ENCODE measurements at places on chromosomes 4 and X.

GRCh38 chrX:50942471-50942870 lies 31.9 kb downstream of the BMP15 start:
- no peak for DNase-seq

DNA sequence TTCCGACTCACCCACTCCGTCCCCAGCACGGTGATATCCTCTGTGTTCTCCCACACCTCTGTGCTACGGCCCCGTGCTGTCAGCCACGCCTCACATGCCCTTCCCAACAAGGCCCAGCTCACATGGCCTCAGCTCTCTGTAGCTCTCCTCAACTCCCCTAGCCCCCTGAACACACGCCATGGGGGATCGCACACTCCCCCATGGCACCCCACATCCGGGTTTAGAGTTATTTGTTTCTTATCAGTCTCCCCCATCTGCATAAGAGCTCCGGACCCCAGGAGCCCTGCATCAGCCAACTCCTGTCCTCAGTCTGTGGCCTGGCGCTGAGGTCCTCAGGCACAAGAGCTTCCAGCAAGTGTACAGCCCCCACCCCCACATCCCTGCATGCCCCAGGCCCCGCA lies 7.0 kb downstream of the C4orf50 start:
- no peak for DNase-seq

- no peak for DNase-seq
Measured at GRCh38 chr4:156053174-156053573, 99.5 kb upstream of the CTSO start.

- no peak for DNase-seq
Measured at GRCh38 chr4:5041699-5042098, 9.6 kb upstream of the STK32B start.

DNA sequence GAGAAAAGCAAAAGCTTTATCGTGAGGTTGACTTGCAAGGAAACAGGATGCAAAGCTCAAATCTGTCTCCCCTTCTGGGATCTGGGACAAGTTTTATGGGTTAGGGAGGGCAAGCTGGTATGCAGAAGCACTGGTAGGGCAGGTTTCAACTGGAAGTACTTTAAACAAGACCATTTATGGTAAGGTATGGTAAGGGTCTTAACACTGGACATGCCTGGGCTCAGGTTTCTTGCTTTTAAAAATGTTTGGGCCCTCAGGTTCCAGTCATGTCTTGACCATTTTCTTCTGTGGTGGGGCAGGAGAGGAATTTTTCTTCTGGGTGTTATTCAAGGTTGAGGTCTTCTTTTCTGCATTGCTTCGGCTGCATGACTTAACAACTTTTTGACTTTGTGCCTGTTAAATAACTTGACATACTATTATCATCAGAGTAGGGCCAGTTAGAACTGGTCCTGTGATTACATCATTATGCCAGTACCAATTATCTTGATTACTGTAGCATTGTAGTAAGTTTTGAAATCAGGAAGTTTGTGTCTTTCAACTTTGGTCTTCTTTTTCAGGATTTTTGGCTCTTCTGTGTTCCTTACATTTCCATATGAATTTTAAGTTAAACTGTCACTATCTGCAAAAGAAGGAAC lies 33.7 kb downstream of the CD38 start:
- no peak for DNase-seq

DNA sequence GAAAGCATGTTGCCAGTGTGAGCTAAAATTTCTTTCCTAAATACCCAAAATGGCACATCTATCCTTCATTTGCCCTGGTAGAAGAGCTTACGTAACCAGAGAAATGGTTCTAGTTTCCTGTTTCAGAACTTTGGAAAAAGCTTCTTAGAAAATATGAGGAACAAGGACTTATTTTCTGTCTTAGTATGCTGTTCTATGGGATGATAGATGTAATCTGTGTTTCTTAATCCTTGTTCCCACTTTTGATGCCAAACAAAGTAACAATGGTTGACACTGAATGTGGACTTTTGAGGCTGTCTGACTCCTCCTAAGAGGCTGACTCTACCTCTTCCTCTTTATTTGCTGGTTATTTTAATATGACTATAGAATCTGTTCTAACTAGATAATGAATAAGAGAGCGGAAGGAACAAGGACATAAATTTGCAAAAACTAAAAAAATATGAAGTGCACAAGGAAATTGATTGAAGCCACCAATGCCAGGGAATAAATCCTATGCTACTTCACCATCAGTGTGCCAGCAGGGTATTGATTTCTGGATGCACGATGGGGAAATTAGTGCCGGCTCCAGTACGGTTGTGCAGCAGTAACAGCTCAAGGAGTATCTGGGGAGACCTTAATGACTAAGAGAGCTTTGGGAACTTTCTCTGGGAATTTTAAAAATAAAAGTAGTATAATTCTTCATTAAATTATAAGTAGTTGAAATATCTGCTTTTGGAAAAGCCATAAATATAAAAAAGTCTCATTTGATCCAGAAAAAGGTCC lies 39.4 kb upstream of the TET2 start:
- no peak for DNase-seq

- no peak for DNase-seq
Measured at GRCh38 chr4:122652379-122652778, 31.5 kb upstream of the IL21 start.

DNA sequence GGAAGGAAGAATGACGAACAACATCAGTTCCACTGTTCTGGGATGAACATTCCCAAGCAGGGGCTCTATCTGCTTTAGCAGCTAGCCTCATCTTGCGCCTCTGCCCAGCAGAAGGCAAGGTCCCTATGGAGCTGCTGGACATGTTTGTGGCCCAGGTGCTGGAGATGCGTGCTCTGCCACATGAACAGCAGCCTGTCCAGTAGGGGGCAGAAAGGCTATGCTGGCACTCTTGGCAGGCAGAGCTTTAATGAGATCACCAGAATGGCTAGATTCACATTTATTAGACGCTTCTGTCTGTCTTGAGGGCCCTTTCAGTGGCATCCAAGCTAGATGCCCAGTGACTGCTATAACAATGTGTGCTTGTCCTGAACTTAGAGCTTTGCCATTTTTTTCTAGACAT lies 1826.0 kb downstream of the STIM2 start:
- DNase-seq: no peak

GRCh38 chr4:85571008-85571407 lies 96.1 kb downstream of the ARHGAP24 start:
- no peak for DNase-seq

DNA sequence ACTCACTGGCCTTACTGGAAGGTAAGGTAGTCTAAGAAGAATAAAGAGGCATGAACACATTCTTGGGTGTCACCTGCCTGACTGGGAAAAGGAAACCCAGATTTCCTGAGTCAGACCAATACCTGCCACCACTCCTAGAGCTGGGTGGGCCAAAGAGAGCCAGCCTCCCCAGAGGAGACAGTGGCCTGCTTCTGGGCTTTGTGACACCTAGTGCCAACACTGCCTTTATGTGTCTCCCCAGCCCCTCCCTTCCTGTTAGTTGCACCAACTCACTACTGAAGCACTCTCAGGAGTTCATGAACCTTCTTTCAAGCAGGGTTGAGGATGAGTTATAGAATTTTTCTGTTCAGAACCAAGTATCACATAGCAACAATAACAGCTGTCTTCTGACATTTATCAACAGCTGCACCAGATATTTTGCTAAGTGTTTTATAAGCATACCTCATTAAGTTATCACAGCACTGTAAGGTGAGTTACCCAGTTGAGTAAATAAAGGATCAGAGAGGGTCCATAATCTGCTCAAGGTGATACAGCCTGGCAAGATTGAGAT lies 77.6 kb upstream of the ETNPPL start:
- DNase-seq: no peak

DNA sequence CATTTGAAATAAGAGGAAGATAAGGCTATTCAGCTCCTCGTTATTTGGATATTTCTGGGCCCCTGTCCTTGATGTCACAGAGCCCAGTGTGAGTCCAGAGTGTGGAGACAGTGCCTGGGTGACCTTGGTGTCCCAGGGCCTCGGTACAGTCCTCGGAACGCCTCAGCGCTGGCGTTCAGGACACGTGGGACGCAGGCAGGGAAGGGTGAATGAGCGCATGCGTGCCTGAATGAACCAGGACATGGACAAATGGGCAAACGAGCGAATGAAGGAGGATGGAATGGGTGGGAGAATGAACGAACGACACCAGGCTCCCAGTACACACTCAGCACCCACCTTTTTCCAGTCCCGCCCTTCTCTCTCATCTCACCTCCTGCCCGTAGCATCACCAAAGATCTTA lies 44.2 kb downstream of the EVC start:
- DNase-seq: no peak

GRCh38 chr4:39324897-39325613 lies 41.1 kb downstream of the RFC1 start:
- DNase-seq: no peak

GRCh38 chr4:36844448-36844847 lies 400.1 kb upstream of the NWD2 start:
- no peak for DNase-seq

DNA sequence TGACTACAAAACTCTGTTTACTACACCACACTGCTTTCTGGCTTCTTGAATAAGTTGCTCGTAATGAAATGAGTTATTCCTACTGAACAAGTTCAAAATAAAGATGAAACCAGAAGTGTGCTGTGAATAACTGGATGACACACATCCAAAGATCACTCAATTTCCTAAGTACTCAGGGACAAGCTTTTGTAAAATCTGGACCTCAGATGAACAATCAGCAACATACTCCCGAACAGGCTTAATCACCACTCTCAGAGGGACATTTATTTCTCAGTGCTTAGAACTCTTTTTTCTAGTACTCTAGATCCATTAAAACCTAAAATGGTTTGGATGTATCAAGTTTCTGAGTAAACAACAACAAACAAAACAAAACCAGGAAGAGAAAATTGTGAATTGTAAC lies 61.5 kb upstream of the EXOC1L start:
- no peak for DNase-seq

- DNase-seq: no peak
Measured at GRCh38 chr4:172018358-172018757, 205.2 kb downstream of the GALNTL6 start.

- DNase-seq: no peak
Measured at GRCh38 chr4:112077743-112078142, 67.5 kb upstream of the FAM241A start.

DNA sequence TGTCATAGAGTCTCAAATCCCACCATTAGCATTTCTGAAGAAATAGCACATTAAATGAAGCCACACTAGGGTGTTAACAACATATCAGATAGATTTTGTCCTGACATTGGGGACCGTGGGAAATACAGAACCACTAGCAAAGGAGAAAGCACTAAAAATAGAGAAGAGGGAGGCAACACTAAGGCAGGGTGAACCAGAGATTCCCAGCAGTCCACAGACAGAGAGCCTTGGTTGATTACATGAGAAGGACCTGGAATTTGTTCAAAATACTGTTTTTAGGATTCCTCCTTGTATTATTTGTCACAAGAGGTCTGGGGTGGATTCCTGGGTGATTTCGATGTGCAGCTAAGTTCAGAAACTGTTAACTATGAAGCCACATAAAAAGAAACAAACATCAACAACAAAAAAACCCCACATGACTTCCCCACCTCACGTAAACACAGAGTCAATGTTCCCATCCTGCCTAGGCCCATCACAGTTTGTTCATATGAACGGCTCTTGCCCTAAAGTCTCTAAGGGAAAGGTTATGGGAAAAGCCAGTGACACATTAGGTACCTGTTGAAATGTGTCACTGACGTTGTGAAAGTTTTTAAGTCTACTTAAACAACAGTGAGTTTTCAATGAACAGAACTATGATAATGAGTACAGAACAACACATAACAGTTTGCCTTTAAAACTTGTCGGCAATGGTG lies 23.6 kb upstream of the GRSF1 start:
- no peak for DNase-seq

DNA sequence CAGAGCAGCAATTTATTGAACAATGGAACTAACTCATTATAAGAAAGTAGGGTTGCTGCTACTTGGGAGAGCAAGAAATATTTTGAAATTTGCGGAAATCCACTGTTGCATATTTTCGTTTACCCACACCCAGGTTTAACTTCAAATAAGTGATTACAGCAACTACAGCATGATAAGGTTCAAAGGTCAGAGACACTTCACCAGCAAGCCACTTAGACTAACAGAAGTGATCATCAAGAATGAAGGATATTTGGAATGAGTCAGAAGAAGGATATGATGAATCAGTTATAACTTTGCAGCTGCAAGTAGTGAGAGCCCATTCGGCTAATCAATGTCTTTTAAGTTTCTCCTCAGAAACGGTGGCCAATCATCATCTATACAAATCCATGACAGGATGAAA lies 199.3 kb downstream of the TMA16 start:
- DNase-seq: no peak

- DNase-seq: no peak
Measured at GRCh38 chr4:129092631-129093190, 628 bp downstream of the SCLT1 start.

DNA sequence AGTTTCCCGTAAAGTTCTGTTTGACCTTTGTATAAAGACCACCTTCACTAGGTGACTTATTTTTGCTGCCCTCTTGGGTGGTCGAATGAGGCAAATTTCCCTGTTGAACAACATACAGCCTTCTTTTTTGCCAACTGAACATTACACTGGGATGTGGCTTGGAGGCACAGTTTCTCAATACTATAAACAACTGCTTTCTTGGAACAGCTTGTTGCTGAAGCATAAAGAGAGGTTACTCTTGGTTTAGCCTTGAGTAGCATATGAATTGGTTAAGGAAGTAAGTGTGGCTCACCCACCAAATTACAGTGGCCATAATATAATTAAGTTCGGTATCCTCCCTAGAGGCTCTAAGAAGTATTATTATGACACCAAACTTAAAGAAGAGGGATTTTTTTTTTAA lies 40.0 kb downstream of the HHIP start:
- no peak for DNase-seq

GRCh38 chr4:82525307-82525911 lies 36.4 kb downstream of the TMEM150C start:
- DNase-seq: no peak
